ENCODE measurements at places on chromosomes 13 and 19.

GRCh38 chr13:33548069-33548468 is 262.5 kb upstream of the STARD13 start:
- DNase-seq: no peak

- no peak for DNase-seq
Measured at GRCh38 chr13:97319113-97319720, 97.1 kb downstream of the MBNL2 start.

DNA sequence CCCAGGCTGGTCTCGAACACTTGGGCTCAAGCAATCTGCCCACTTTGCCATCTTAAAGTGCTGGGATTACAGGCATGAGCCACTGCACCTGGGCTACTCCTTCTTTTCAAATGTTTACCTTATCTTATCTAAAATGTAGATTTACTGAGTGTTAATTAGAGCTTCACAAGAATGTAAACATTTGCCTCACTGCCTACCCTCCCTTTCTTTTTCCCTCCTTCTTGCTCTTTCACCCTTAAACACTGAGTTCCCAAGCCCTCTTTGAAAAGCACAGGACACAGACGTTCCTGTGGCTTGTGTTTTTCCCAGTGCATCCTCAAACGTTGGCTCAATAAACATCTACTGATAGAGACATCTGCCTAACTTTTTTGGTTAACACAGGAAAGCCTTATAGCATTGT is 32.7 kb upstream of the CYSLTR2 start:
- no peak for DNase-seq

DNA sequence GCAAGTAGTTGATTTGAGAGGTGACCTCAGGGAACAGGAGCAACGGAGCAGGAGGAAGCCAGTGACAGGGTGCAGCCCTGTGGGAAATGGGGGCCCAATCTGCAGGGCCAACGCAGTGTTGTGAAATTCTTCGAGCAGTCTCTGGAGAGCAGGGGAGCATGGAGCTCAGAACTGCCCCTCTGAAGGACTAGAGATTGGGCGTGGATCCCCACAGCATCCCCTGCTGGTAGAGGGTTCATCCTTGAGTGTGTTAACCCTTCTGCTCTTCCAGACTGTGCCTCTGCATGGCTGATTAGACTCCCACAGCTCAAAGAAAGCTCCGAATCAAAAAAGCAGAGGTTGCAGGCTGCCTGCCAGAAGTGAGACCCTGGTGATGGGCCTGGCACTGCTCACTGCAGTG is 77.9 kb upstream of the UQCRFS1 start:
- DNase-seq: no peak

GRCh38 chr19:46471116-46471733 is at the start of gene PNMA8A:
Gene PNMA8A, minus strand, starts transcription at chr19:46471563. Its CDS starts 528 bp downstream, at chr19:46471035.
- peak; percentile 95 for DNase-seq

GRCh38 chr13:45341799-45342500 is 967 bp upstream of the TPT1 start:
- no peak for DNase-seq

GRCh38 chr13:36193151-36193855 is 21.1 kb downstream of the SOHLH2 start:
- no peak for DNase-seq

GRCh38 chr13:98678741-98679140 is 73.7 kb downstream of the SLC15A1 start:
- no peak for DNase-seq

- DNase-seq: no peak
Measured at GRCh38 chr13:83057119-83057518, 825.2 kb downstream of the SLITRK1 start.

DNA sequence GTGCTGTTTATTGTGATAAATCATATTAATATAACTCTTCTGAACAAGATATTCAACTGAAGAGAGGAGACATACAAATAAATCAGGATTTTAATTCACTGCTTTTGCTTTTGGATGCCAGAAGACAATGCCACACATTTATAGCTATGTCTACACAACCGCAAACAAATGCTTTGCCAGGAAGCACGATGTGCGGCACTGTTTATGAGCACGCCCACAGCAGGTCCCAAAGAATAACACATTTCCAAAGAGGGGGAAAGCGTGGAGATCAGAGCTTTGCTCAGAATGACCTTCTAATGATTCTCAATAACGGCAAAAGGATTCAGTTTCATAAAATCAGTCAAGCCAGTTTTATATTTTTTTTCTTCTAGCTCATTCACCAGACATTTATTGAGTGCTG is 16.7 kb downstream of the FAM216B start:
- DNase-seq: no peak

GRCh38 chr19:52622261-52622660 is 15.9 kb downstream of the ZNF83 start:
- DNase-seq: no peak

DNA sequence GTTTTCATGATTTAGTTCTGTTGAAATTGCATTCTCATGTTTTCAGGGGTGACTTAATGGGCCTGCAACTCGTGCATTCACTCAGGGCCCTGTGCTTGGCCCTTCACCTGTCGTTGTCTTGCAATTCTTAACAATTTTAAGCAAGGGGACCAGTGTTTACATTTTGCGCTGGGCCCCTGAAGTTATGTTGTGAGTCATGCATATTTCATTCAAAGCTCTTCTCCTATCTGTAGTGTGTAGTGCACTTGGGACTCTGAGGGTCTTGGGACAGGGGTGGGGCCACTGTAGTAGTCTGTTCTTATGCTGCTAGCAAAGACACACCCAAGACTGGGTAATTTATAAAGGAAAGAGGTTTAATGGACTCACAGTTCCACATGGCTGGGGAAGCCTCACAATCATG is 211.2 kb upstream of the RXFP2 start:
- DNase-seq: no peak

GRCh38 chr19:497491-497868 is 1.2 kb downstream of the MADCAM1 start:
- no peak for DNase-seq

GRCh38 chr19:7856109-7856591 is 18.0 kb downstream of the PRR36 start:
- DNase-seq: no peak

GRCh38 chr19:52270266-52270885 is 989 bp downstream of the ZNF766 start:
- DNase-seq: peak; percentile 19

DNA sequence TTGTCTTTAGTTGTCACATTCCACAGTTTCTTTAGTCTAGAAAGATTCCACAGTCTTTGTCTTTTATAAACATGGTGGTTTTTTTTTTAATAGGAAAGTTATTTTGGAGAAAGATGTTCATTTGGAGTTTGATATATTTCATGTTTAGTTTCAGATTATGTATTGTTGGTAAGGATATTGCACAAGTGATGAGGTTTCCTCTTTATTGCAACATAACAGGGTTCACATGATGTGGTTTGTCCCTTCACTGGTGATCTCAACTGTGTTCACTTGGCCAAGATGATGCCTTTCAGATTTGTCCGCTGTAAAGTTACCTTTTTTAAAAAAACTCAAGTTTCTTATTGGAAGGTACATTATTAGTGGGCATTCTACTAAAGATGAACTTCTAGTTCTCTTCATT is 3.2 kb downstream of the ZNF230 start:
- DNase-seq: no peak

GRCh38 chr19:55258476-55258827 is 365 bp downstream of the PPP6R1 start:
- no peak for DNase-seq

DNA sequence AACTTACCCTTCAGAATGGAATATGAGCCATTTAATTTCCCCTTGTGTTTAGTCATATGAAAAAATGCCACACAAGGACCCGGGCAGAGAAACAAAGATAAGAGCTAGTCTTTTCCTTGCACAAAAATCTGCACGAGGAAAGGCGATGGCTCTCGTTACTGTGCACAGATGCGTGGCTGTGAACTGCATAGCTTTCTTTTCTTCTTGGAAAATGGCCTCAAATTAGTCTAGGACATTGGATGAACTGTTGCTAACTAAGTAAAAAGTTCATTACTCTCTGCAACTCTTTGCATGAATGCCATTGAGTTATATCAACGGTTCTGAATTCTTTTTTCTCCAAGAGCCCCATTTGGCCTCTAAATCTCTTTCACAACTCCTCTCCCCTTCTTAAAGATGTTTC is 125.2 kb downstream of the COG6 start:
- DNase-seq: no peak

DNA sequence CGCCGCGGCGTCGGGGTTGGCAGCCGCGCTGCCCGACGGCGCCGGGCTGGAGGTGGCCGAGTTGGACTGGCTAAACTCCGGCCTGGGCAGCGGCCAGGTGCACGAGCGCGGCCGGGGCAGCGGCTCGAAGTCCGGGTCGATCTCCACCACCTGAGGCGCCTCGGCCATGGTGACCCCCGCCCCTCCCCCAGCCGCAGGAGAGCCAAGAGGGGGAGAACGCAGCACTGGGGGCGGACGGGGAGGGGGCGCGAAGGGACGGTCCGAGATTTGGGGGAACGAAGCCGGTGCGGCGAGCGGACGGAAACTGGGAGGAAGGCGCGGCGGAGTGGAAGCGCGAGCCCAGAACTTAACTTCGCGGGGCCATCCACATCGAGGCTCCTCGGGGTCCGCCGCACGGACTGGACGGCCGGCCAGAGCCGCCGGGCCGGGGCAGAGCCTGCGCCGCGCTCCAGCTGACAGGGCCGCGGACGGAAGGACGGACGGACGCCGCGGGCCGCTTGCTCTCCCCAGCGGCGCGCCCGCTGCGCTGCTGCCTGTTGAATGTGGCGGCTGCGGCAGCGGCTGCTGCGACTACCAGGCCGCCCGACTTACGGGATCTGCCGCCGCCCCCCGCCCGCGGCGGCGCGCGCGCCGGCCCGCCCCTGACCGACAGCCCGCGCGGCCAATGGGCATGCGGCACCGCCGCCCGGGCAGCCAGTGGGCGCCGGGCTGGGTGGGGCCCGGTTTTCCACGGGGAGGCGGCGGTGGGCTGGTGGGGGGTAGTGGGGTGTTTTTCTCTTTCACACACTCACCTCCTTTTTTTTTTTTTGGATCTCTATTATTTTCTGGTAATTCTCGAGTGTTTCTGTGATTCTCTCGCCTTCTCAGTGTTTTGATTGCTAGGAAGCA is at the start of gene FOXO1:
Gene FOXO1, minus strand, starts transcription at position 597 of the 888 bp plus-strand sequence. Its CDS starts 429 bp downstream, at position 168.
- DNase-seq: peak; percentile 54

GRCh38 chr13:92843549-92843948 is 383.1 kb upstream of the GPC6 start:
- DNase-seq: peak; percentile 12

DNA sequence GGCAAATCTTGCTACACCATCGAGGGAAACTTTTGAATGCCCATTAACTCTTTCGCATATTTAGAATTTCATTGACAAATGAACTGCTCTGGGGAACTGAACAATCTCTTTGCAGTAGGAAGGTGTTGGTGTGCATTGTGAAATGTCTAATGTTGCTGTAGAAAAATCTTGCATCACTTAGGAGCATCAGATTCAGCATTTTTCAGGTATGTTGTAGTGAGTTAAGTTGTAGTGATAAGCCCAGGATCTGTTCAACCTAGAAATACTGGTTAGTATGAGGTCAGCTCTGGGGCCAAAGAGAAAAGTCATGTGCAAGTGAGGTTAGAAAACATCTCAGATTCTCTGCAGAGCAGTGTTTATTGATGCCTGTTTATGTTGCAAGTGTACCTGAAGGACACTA is 4.1 kb downstream of the FRY start:
- DNase-seq: no peak

Measured in NCI-H1105 (cell line).